NCI-H226 (cell line): ENCODE measurements at places on chromosomes 12 and 14.

GRCh38 chr12:109162551-109162950 is 46.2 kb downstream of the ACACB start:
- no peak for DNase-seq

- no peak for DNase-seq
Observed at GRCh38 chr14:103740991-103741689, 25.5 kb downstream of the ZFYVE21 start.

- DNase-seq: no peak
Observed at GRCh38 chr12:101501410-101501995, 26.4 kb downstream of the SPIC start.

DNA sequence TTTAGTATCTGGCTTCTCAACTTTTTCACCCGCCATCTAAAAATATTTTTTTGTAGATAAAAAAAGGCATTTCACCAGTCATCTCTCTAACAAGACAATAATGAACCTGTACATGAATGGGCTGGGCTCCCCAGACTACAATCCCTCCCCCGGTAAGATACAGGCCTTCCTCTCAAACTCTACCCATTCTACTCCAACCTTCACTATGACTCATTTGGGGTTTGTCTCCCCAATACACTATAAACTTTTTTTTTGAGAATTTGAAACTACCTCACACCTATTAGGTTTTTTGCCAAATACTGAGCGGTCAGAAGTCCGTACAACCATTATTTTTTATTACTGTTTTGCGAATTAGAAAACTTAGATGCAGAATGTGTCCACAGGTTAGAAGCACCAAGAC is 784 bp downstream of the RPL6 start:
- DNase-seq: no peak

DNA sequence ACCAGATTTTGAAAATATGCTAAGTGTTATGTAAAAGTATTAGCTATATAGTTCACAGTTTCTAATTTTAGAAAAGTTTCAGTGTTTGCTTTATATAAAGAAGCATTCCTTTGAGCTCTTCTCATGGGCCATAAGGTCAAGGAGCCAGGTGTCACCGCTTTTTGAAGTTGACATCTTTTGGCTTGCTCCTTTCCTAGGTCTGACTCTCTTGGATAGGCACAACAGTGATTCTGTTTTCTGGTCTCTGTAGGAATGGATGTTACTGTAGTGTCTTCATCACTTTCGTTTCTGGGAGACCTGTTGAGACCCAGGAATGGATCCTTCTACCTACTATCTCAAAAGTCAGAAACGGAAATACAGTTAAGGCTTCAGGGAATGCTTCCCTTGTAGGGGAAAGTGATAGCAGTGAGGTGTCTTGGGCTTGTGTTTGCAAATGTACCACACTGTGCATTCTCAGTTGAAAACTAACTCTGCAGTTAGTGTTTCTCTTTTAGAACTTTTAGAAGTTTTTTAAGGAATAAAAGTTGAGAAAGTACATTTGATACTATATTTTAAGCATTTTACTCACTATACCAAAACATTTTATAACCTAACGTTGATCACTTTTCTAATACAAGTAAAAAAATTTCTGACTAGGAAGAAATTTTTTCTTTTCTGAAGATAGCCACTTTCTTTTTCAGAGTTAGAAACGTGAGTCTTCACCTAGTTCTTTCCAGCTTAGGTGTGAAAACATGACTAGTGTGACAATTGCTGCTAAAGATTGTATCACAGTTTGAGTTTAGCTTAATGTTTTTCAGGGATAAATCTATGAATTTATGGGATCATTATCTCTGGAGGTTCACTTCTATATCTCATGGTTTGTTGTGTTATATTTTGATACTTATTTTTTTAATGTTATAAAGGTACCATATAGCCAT is 20.8 kb downstream of the VRK1 start:
- no peak for DNase-seq

DNA sequence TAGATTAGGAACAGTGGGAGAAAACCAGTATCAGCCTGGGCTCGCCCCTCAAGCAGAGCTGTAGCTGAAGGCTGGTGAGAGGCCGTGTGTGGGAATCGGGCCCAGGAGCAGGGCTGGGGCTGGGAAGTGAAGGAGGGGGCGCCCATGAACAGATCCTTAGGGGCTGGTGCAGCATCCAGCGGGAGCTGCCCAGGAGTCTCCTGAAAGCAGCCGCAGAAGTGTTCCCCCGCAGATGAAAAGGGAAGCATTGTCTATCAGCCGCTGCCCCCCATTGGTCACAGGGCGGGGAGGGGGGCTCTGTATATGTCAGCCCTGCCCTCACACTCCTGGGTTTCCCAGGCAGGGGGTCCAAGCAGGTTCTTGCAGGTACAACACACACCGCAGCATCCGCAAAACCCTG is 15.6 kb upstream of the RFLNA start:
- DNase-seq: no peak

DNA sequence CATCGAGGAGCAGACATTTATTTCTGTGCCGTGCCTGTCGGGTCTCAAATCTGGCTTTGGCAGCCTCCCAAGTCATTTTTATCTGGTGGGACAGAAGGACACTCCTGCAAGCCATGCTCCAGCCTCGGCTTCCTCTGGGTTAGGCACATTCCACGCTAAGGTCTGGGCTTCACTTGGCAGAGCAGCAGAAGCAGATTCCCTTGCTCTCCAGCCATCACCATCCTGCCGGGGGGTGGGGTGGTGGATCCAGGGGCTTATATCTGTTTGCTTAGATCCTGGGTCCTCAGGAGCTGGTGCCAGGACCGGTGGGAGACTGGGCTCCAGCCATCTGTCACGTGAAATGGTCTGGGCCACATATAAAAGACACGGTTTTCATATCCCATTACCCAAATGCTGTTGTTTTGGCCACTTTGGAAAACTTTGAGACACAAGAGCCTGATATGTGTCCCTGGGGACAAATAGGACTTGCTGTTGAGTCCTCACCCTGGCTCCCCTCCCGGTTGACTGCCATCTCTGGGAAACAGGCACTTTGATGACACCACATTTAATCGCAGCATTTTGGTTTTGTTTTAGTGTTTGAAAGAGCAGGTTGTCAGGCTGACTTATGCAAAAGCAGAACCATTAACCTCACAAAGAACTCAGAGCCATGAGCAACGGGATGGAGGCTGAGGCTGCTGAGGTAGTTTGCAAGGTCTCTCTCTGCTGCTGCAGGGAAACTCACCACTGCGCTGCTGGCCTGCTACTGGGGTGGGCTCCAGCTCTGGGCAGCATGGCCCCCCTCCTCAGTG is 69.6 kb upstream of the PRMT8 start:
- no peak for DNase-seq

DNA sequence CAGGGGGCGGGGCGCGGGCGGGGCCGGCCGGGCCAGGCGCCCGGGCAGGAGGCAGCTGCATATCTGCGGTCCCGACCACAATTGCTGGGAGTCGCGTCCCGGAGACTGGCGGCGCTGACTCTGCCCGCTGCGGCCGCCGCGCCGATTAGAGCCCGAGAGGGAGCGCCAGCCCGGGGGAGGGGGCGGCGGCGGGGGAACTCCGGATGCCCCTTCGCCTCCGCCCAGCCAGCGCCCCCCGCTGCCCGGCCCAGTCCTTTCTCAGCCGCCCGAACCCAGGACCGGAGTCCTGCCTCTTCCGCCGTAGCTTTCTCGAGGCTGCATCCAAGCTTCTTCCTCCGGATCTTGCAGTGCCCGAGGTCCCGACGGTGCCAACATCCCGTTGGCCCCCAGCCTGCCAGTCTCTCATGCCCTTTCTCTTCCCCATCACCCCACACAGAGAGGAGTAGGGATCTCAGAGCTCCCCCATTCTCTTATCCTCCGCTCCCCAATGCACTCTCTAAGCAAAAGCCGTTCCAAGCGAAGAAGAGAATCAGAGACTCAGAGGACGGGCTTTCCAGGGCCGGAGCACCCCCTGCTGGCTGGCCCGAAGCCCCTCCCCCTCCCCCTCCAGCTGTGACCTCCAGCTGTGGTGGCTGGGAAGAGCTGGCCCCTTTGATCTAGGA is 8.8 kb upstream of the SP7 start:
- DNase-seq: peak; percentile 75

DNA sequence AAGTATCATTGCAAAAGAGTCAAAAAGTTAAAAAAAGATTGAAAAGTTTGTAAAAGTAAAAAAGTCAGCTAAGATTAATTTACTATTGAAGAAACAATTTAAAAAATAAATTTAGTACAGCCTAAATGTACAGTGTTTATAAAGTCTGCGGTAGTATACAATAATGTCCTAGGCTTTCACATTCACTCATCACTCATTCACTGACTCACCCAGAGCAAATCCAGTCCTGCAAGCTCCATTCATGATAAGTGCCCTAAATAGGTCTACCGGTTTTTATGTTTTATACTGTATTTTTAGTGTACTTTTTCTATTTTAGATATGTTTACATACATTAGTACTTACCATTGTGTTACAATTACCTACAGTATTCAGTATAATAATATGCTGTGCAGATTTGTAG is 43.9 kb upstream of the ABCC9 start:
- DNase-seq: no peak

DNA sequence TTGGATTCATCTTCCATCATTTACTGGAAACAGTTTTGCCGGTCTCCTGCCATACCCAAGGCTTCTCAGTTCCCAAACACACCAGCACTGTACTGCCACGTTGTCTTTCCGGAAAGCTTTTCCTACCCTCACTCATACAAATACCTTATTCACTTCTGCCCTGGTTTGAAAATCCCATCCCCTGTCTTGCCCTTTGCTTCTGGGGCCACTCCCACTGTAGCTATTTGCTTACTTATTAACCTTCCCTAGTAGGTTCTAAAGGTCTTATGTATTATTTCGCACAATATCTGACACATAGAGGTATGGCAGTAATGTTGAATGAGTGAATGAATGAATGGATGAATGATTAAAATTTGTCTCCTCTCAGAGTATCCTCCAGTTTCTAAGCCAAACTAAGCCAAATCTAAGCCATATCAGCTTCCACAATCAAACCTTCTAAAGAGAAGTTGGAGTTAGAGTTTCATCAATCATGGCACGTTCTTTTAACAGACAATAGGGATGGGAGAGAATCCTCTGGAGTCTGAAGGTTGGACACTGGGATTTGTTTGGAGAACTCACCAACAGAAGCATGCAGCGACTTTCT is 18.6 kb downstream of the TSPAN8 start:
- DNase-seq: no peak

GRCh38 chr14:24427537-24428508 is 1.6 kb downstream of the CBLN3 start:
- no peak for DNase-seq

- no peak for DNase-seq
Observed at GRCh38 chr14:55180434-55180833, 11.0 kb downstream of the DLGAP5 start.

- no peak for DNase-seq
Observed at GRCh38 chr12:23729359-23729758, 220.1 kb downstream of the SOX5 start.

DNA sequence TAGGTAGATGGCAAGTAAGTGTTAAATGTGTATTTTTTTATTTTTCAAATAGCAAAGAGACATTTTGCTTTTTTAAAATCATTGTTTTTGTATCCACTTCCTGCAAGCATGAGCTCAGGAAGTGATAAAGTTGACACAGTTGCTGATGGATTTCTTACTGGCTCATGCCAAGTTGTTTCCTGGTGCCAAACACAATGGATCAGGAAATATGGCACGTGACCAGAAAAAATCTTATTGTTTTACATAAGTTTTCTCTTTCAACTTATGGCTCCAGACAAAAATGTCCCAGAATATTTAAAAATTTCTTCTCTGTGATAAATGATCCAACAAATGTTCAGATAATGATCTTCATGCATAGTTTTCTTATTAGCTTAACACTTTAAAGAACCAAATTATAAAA is 1279.1 kb upstream of the FLRT2 start:
- DNase-seq: peak; percentile 24

- DNase-seq: peak; percentile 35
Observed at GRCh38 chr14:64639340-64639821, 64.8 kb upstream of the PLEKHG3 start.

DNA sequence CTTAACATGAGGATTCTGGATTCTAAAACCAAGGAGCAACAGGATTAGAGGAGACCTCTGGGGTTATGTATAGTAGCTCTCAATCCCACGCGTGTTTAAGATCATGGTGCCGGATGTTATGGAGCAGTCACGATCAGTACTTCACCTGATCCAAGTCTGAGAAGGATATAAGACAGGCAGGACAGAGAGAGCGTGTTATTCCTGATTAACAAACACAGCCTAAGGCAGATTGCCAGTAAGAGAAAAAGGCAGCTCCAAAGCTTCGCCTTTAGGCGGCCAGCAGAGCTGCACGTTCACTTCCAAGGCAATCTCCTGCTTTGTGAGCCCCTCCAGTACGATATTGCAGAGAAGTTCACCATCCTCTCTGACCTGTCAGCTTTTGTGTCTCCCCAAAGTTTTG is 5.5 kb downstream of the SETD3 start:
- no peak for DNase-seq

DNA sequence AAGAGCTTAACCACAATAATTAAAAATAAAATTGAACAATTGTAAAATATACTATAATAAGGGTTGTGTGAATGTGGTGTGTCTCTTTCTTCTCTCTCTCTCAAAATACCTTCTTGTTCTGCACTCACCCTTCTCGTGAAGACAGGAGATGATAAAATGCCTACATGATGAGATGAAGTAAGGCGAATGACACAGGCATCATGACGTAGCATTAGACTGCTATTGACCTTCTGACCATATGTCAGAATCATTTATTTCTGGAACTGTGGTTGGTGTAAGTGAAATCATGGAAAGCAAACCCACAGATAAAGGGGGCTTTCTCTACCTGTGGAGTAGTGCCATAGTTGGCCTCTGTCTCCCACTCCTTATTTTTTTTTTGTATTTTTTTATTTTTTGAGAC is 37.8 kb upstream of the NUAK1 start:
- DNase-seq: no peak

DNA sequence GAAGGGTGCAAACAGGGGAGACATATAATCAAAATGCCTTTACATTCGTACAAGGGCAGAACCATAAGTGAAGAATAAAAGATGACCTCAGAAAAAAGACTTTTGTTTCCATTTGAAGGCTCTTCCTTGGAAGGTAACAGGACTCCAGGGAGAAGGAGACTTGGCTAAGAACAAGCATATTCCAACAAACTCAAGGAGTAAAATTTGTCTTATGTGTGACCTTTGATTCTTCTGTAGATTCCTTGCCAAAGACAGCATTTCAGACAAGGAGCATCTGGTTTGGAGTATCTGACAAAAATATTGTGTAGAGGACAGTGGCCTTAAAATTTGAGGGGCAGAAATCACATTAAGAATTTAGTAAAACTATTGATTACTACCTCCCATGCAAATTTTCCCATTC is 991.9 kb downstream of the FLRT2 start:
- no peak for DNase-seq

GRCh38 chr12:42652048-42652447 is 62.5 kb upstream of the PRICKLE1 start:
- DNase-seq: peak; percentile 20

DNA sequence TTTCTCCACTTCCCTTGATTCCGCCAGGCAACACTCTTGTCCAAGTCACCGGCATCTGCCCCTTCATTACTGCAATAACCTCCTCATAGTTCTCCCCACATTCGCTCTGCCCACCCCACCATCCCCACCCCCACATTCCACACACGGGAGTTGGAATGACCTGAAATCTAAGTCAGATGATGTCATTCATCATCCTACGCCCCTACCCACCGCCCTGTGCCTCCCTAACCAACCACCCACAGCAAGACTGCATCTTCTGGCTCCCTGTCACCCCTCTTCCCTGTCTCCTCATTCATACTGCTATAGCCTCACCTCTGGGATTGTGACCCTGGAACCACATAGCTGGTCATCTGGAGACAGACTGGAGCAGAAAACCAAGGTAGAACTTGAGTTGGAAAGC is 7.9 kb upstream of the PWP1 start:
- DNase-seq: no peak
